HuH-7 (cell line): ENCODE measurements at places on chromosomes 11 and 22.

GRCh38 chr11:129234978-129235377 lies 42.9 kb upstream of the ARHGAP32 start:
- no peak for DNase-seq

DNA sequence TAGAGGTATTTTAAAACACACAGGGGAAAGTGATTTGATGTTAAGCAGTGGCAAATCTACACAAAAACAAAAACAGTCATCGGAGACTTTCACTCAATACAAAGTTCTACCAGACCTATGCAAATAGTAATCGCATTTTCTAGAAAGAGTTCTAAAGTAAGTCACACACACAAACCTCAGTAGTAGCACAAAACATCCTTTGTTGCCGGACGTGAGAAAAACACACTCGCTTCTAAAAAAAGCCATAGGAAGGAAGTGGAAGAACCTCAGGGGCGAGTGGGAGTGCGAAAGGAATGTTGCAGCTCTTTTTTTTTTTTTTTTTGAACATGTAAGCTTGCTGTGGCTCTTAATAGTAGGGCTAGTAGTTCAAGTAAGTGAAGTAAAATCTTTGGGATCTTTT lies 88.9 kb downstream of the MAML2 start:
- DNase-seq = no peak

- DNase-seq = no peak
Measured at GRCh38 chr11:123536690-123537437, 106.8 kb downstream of the GRAMD1B start.

DNA sequence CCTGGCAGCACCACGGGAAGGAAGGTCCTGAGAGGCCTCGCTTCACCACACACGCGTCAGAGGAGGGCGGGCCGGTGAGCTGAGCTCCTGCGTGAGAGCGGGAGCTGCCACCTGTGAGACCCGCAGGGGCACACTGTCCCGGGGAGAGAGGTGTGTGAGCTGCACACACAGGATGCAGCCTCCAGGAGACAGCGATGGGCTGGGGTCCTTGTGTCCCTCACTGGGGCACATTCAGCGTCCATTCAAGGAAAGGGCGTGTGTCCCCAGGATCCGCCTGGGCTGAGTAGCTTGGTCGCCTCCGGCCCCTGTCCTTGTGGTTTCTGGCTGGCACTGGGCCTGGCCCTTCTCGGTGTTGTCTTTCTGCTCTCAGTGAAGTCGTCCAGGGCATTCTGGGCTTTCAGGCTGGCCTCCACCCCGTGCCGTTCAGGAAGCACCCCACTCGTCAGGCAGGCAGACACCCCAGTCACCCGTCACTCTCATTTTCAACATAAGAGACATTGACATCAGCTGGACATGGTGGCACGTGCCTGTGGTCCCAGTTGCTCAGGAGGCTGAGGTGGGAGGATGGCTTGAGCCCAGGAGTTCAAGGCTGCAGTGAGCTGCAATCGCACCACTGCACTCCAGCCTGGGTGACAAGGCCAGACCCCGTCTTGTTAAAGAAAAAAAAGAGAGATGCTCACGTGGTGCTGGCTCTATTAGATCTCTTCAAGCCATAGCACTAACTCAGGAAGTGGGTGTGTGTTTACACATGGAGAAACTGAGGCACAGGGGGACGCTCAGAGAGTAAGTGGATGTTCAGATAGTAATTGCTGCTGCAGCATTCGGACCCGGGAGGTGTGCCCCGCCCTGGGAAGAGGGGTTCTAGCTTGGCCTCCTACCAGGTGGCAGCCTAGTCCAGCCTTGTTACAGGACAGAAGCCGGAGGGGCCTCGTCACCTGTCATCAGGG lies 1081.6 kb downstream of the BRD1 start:
- DNase-seq = no peak

GRCh38 chr11:13772223-13773046 lies 104.0 kb downstream of the FAR1 start:
- DNase-seq = peak; percentile 15

- DNase-seq = peak; percentile 55
Measured at GRCh38 chr22:24728790-24729637, 45.5 kb downstream of the PIWIL3 start.

- peak; percentile 58 for DNase-seq
Measured at GRCh38 chr22:35631597-35631996, 14.5 kb upstream of the MB start.

DNA sequence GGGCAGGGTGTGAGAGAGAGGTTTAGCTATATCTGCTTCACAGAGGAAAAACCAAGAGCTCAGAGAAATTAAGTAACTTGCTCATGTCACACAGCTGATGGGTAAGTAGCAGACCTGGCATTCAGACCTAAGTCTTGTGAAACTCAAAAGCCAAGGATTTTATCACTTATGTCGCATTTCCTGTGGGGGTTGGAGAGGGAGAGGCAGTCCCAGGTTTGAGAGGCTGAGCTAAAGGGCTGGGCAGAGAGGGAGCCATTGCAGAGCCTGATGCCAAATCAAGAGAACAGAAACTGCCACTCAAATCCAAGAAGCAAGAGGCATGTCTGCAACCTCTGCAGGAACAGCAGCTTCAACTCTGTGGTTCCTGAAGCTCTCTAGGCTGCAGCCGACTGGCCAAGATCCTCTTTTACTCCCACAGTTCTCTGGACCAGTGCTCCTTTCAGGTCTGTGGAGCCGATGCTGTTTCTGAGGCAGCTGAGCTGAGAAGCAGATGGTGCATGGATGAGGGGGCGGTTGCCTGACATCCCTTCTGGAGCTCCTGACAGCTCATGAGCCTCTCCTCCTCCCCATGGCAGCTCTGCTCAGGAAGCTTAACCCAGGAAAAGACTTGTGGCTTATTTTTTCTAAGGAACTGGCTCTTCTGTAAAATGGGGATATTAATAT lies 47.6 kb upstream of the NAV2 start:
- DNase-seq = no peak

GRCh38 chr22:47352920-47353700 lies 590.7 kb downstream of the TBC1D22A start:
- DNase-seq = no peak

GRCh38 chr11:44614281-44614775 lies 48.9 kb downstream of the CD82 start:
- no peak for DNase-seq

DNA sequence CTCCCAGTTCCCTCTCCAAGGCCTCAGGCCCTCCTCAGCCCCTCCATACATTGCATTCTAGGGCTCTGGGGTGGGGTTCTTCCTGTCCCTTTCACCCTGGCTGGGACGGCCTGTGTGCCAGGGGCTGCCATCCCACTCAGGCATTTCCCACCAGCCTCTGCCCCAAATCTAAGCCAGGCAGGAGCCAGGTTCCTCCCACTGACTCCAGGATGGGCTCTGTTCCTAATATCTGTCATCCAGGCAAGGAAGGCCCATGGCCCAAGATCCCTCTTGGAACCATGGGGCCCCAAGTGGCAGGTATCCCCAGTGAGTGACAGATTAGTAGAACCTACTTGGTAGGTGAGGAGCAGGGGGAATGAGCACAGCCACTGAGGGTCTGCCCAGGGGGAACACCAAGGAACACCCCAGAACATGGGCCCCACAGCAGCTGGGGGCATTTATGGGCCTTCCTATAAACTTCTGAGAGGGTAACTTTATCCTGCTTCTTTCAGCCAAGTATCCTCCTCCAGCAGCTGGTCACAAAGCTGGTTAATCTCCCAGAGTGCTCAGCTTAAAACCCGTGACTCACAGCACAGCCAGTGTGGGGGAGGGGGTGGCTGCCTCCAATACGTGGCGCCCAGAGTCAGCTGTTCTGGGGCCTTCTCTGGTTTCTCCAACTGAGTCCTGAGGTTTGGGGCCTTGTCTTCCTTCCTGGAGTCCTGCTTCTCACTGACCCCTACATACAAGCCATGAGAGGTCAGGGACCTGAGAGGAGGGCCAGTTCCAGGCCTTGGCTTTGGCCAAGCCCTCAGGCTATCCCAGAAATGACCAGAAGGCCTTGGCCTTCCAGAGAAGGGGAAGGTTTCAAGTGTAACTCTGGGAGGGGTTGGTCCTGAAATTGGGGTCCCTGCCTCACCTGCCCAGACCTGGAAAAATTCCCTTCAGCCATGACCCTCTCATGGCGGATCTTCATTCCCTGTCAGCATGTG lies 19.9 kb upstream of the MYOD1 start:
- no peak for DNase-seq

- no peak for DNase-seq
Measured at GRCh38 chr11:95301474-95301873, 70.5 kb upstream of the SESN3 start.

DNA sequence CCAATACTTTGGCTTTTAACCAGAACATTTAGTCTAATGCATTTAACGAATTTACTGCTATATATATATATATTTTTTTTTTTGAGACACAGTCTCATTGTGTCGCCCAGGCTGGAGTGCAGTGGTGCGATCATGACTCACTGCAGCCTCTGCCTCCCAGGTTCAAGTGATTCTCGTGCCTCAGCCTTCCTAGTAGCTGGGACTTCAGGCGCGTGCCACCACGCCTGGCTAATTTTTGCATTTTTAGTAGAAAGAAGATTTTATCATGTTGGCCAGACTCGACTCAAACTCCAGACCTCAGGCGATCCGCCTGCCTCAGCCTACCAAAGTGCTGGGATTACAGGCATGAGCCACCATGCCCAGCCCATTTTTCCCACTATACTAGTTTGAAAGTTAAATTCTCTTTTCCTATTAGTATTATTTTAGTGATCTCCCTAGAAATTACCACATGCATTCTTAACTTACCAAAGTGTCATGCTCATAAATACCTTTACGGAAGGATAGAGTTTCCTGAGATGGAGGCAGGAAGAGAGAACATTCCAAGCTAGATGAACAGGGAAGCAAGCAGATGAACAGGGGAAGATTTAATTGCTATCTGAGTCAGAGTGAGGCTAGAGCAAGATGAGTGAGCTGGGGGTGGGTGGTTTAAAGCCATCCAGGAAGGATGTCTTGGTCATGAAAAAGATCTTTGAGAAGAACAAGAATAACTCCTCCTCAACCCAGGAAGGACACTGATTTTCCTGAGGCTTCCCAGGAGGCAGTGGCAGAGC lies 4.4 kb upstream of the PGAP2 start:
- no peak for DNase-seq

DNA sequence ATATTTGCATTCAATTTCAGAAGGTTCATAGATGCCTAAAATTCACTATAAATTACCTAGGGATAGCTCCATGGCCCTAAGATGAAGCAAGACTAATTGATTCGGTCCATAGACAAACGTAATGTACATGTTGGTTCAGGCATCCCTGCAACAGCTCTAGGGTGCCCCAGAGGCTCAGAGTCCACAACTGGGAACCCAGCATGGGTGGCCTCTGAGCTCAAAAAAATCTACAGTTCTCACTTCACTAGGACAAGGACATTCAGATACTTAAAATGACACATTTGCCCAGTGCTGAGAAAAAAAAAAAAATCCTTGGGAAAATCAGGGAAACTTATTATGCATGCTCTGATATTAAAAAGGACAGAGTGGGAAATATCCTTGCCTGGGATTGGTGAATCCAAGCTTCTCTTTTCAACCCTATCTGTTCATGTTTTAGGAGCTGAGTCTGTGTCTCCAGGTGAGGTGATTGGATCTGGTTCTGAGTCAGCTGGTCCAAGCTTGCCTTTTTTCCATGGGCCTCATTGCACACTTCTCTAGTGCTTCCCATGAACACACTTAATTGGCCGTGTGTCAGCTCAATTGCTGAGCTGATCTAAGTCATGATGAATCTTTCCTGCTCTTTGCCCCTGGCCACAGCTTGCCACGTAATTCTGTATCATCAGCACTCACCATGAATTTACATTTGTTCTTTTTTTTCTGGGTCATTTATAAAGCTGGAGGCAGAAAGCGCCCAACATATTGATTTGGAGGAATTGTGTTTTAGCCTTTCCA lies 116.3 kb upstream of the RCN1 start:
- no peak for DNase-seq

DNA sequence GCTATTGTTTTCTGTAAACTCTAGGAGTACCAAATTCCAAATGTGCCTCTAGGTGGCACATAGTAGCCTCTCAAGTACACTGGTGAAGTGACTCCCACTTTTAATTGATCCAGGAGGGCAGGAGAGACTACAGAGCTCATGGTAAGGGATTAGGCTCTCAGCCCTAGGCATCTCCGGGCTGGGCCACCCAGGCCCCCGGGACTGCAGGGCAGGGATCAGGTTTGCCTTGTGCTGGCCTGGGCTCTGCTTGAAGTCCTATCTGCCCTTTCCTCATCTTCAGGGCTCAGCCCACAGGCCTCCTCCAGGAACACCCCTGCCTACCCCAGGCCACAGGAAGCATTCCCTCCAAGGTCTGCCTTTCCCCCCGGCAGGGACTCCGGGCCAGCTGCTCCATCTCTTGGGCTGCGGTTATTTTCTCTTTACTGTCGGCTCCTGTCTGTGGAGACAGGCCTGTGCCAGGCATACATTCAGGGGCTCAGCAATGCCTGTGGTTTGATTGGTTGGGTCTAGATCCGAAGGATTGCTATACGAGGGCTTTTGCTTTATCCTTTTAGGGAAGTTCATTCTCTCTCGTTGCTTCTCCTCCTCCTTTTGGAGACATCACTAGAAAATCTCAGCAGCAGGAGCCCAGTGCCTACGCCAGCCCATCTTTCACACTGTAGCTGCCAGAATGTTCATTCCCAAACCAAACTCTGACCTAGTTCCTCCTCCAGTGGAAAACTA lies 32.8 kb downstream of the PARVA start:
- DNase-seq = no peak
